Activated CD8-positive, alpha-beta memory T cell treated with anti-CD3 and anti-CD28 coated beads for 48 hours (primary cell): ENCODE measurements at places on chromosomes 6 and 20.

- no peak for DNase-seq
Observed at GRCh38 chr6:7264041-7264440, 49.0 kb downstream of the SSR1 start.

- no peak for DNase-seq
Observed at GRCh38 chr6:95819939-95820338, 195.8 kb upstream of the FUT9 start.

GRCh38 chr6:50102676-50103075, 52.9 kb upstream of the DEFB112 start:
- no peak for DNase-seq

DNA sequence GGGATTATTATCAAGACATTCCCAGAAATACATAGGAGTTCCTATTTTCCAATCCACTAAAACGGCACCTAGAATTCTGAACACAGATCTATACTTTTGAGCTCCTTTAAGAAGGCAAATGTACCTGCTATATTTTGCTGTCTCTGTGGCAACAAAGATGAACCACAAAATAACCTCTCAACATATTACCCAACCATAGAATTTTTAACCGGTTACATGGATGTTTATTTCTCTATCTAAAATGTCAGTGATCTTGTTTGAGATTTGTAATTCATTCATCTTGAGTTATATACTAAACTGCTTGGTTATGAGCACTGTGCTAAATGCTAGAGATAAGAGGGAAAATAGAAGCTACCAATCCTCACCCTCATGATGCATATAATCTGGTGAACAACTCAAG, 117.5 kb upstream of the HMGCLL1 start:
- no peak for DNase-seq

DNA sequence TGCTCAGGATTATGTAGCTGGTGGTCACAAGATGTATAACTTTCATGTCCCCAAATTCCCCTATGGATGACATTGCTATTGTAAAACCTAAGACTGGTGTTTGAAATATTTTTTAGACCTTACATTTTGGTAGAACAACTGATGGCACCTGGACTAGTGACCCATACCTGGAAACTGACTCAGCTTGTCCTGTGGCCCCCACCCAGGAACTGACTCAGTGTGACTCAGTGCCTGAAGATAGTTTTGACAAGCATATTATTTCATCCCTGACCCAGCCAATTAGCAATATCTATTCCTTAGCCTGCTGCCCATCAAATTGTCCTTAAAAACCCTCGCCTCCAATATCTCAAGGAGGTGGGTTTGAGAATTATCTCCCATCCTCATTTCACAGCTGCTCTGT, 90.9 kb upstream of the GRIK2 start:
- no peak for DNase-seq

GRCh38 chr6:129596522-129596921, 113.5 kb downstream of the ARHGAP18 start:
- DNase-seq: no peak
